Omental fat pad (tissue), 4 donors: ENCODE measurements at places on chromosomes 5 and 9. TPM values are rescaled to one million over a fixed set of nuclear protein-coding genes. Genes with fewer than 3 reads are reported as not detected.

DNA sequence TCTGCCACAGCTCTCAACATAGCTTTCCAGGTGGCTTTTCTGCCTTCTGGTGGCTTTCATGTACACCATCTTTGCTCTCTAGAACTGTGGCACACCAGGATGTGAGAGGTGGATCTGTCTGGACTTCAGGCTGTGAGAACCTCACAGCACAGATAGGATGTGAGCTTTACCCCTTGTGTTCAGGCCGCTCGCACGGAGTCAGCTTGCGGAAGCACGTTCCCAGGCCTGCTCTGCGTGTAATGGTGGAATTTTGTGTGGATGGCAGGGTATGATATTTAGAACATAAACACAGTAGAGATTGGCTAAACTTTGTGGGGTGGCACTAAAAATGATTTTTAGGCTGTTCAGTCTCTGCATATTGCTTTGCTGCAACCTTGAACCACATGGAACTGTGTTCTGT lies 250.5 kb downstream of the FANCC start:
- DNase-seq = no peak

DNA sequence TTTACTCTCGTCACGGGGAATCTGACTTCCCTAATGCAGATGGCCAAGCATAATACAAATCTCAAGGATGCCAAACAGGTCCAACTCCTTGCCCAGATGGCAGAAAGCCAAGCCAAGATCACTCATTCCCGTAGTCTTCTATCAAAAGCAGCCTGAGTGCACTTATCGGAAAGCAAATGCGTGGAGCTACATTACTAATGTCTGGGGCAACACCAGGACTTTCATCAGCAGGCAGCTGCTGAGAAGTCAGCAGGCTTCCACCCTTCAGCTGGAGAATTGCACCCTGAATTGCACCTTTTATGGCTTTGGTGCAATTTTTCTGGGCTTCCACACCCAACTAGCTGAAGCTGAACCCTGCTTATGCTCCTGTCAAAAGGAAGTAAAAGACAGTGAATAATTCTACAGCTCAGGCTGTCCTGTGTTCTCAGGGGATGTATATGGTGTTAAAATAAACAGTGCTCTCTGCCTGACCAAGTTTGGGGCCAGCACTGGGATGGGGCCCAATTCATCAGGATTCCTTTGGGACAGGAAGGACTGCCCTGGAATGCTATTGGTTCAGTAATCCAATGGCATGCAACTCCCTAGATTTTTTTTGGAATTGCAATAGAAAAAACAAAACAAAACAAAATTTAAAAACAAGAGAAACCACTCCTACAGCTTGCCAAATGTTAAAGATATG lies 92.6 kb downstream of the DPYSL3 start:
- no peak for DNase-seq

DNA sequence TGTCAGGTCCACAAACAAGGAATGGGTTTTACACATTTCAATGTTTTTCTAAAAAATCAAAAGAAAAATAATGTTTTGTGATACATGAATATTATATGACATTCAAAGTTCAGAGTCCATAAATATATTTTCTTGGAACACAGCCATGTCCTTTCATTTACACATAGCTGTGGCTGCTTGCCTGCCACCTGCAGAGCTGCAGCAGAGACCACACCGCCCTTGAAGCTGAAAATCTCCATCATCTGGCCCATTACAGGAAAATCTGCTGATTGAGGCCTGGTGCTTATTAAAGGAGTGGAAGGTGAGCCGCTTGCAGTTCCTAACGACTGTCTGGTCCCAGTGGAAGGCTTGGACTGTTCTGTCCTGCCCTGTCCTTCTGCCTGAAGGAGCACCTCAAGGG lies 232.6 kb upstream of the ADAMTS16 start:
- no peak for DNase-seq

- no peak for DNase-seq
Observed at GRCh38 chr5:135487839-135488514, 35.8 kb upstream of the TIFAB start.

DNA sequence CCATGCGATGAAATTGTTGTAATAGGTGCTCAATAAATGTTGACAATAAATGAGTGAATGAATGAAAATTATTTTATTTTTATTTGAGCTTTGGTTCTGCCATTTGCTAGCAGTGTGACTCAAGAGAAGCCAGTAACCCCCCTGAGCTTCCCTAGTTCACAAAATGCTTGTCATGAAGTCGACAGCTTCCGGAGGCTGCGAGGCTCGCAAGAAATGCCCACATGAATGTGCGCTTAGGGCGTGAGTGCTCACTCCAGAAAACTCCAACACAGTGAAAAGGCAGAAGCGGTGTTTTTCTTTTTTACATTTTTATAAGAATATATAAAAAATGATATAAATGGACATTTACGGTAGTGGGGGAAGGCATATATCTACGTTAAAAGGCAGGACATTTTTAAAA lies 26.5 kb downstream of the CDKN2A start:
- DNase-seq = no peak

DNA sequence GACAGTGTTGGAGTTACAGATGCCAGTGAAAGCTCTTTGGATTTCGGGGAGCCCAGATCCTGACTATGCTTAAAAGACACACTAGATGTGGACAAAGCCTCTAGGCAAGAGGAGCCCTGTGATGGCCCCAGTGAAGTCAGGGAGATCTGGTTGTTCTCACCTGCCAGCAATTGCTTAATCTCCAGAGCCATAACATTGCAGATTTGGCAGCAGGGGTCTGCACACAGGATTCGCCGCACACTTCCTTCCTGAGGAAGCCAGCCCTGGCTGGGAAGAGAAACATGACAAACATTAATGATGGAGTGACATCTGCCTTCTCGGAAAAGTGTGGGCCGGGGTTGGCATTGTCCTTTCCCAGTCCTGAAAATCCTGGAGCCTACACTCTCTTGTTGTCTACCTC lies 65.2 kb upstream of the PHF24 start:
- no peak for DNase-seq

DNA sequence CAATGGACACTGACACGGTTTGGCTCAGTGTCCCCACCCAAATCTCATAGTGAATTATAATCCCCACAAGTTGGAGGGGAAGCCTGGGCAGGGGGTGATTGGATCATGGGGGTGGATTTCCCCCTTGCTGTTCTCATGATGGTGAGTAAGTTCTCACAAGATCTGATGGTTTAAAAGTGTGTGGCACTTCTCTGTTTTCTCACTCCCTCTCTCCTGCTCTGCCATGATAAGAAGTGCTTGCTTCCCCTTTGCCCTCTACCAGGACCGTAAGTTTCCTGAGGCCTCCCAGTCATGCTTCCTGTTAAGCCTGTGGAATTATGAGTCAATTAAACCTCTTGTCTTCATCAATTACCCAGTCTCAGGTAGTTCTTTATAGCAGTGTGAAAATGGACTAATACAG lies 115.8 kb upstream of the KIF2A start:
- DNase-seq = no peak

- no peak for DNase-seq
Observed at GRCh38 chr9:81599837-81600236, 89.5 kb downstream of the TLE1 start.

GRCh38 chr5:152838241-152838786 lies 433.2 kb upstream of the NMUR2 start:
- no peak for DNase-seq

DNA sequence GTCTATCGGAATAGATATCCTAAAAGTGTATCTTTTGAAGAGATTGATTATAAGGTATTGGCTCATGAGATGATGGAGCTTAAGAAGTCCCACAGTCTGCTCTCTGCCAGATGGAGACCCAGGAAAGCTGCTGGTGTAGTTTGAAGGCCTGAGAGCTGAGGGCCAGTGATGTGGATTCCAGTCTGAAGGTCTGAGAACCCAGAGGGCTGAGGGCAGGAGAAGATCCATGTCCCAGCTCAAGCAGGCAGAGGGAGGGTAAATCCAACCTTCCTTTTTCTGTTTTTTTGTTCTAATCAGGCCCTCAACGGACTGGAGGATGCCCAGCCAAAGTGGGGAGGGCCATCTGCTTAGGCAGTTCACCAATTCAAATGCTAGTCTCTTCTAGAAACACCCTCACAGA lies 11.0 kb upstream of the ABL1 start:
- no peak for DNase-seq

DNA sequence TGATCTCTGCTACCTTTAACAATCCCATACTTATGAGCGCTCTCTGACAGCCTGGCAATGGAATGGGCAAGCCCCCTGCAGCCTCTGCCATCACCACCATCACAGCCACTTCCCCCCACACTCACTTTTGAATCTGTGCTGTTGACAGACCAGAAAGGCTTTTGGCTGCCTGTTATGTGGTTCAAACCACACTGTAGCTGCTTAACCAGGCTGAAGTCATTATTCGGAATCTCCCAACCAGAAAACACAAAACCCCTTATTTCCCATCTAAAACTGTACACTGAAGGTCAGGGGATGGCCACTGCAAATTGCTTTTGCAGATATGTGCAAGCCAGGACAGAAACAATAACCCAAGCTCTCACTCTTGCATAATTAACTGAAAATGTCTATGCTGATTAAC lies 35.8 kb downstream of the PTCH1 start:
- no peak for DNase-seq

GRCh38 chr5:6399980-6400910 lies 21.9 kb upstream of the MED10 start:
- DNase-seq = no peak

DNA sequence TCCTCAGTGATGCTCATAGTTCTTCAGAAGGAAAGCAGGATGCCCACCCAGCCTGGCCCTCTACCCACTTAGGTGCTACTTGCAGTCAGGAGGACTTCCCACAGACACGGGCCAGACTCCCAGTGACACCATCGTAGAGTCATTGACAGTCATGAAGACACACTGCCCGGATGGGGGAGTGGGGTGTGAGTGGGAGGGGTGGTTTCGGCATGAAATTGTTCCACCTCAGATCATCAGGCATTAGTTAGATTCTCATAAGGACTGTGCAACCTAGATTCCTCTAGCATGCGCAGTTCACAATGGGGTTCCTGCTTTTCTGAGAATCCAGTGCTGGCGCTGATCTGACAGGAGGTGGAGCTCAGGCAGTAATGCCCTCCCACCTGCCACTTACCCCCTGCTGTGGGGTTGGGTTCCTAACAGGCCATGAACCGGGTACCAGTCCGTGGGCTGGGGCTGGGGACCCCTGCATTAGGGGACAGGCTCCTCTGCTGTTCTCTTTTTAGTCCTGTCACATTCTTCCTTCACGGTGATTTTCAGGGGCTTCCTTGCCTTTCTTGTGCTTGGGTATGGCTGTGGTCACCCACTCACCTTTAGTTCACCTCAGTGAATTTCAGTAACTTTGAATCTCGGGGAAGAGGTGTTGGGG lies 88.2 kb upstream of the ANKRD55 start:
- DNase-seq = no peak

DNA sequence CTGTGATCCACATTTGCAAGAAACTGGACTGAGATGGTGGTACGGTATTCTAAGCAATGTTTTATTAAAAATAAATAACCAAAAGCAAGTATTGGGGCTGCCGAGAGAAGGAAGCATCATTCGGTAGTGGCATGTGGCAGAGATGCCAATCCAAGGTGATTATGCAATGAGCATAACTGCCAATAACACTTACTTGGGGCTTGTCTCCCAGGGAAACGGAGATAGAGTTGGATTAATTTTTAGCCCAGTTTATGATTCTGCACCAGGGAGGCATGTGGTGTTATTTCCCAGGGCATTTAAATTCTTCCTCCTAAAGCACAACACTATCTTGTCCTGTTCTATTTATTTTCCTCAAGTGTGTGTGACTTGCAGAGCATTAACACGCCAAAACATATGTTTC lies 17.9 kb downstream of the SLC24A2 start:
- no peak for DNase-seq

GRCh38 chr5:167716126-167716775 lies 575.2 kb upstream of the WWC1 start:
- no peak for DNase-seq

DNA sequence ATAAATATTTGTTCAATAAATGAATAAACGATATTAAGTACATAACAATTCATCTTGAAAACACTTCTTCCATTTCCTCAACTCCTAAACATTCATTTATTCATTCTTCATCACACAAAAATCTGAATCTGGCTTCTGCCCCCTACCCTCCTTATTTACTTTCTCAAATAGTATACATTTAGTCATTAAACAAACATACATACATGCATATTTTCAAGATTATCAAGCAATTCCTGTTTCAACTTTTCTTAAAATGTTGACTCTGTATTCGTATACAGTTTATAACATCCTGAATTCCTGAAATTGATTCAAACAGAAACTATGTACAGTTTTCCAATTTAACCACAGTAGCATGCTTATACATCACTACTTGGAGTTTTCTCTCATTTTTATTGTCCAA lies 129.0 kb downstream of the MUSK start:
- DNase-seq = no peak

- no peak for DNase-seq
Observed at GRCh38 chr5:66558560-66558959, 37.6 kb upstream of the MAST4 start.

DNA sequence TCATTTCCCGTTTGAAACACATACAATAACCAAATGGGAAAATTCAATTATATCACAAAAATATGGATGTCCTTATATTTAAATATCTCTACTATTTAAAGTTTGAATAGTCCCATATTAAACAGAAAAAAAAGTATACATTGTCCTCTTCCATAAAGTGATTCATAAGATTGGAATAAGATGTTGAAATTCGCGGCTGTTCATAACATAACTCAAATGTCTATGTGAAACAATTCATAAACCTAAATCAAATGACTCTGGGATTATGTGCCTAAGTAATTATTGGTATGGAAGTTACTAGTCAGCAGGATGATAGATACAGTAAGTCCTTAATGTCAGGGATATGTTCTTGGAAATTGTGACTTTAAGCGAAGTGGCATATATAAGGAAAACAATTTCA lies 3.9 kb upstream of the EFNA5 start:
- no peak for DNase-seq

DNA sequence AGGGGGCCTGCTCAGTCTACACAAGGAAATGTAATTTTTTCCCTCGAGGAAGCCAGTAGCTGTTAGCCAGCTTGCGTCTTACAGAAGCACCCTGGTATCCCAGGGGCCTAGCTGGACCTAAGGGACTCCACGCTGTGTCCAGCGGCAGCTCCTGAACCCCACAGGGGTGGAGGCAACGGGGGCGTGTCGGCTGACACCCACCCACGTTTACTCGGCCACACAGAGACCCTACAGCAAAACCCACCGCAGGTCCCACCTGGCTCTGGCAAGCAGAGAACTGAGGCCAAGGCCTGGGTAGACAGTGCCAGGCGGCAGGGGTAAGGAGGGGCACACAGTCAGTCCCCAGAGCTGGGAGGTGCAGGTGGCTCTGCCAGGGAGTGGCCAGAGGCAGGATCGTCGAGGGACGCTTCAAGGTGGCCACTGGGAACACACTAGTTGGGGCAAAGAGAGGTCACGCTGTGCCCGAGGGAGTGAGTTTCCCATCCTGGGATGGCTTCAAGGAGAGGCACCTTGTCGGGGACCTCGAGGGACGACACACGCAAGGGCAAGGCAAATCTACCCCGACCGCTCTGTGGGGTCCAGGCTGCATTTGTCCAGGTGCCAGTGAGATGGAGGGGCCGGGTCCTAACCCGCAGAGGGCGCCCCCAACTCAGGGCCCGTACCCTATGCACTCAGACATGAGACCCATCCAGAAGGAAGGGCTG lies 20.7 kb downstream of the BRD3OS start:
- no peak for DNase-seq

GRCh38 chr9:88460587-88461332 lies 72.5 kb downstream of the SPIN1 start:
- no peak for DNase-seq

GRCh38 chr5:175797521-175798038 lies 73.8 kb upstream of the CPLX2 start:
- no peak for DNase-seq

The PAEP gene
- total RNA-seq = not detected

The IFNA21 gene
- not detected for total RNA-seq

The LURAP1L gene
- 23.3 TPM for total RNA-seq

The SOX30 gene
- not detected for total RNA-seq

The GABRA1 gene
- total RNA-seq = not detected

The GZMA gene
- total RNA-seq = 0.96 TPM

The IFNA13 gene
- total RNA-seq = not detected

The ITK gene
- 17.2 TPM for total RNA-seq

The FNIP1 gene
- total RNA-seq = 51.2 TPM
